ENCODE measurements at places on chromosomes 2 and 18.

DNA sequence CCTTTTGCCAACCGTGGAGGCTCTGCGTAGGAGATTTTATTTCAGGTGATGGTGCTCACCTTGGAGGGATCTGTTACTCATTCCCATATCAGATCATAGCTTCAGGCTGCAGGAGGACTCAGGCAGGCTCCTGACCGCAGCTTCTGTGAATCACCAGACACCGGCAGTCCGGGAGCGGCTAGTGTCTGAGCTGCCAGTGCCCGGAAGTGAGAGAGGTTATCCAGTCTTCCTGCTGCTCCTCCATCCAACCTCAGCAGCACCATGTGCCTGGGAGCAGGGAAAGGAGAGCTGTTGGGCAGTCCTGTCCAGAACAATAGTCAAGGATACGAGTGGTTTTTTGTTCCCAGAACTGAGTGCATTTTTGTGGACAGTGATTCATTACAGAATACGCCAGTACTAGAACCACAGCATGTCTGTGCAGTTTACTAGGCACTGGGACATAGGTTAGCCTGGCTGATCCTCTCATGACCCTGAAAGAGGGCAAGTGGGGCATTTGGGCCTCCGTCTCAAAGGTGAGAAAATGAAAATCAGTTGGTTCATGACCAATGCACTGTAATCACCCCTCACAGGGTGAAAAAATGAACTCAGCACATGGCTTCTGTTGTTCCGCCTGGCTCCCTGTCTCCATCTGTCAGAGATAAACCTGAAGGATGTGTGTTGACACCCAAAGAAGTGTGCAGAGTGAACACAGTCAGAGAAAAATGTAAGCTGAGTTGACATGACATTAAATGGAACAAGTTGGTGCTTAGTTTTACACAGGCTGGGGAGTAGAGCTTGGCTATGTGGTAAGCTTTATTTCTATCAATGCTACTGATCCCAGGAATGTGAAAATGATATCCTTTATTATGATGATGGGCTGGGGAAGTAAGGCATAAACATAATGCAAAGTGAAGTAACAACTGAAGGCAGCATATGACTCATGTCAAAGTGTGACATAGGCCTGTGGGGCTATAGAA, 12.2 kb downstream of the FHOD3 start:
- DNase-seq, result no peak

- no peak for DNase-seq
Observed at GRCh38 chr2:20355131-20355530, 4.5 kb upstream of the PUM2 start.

DNA sequence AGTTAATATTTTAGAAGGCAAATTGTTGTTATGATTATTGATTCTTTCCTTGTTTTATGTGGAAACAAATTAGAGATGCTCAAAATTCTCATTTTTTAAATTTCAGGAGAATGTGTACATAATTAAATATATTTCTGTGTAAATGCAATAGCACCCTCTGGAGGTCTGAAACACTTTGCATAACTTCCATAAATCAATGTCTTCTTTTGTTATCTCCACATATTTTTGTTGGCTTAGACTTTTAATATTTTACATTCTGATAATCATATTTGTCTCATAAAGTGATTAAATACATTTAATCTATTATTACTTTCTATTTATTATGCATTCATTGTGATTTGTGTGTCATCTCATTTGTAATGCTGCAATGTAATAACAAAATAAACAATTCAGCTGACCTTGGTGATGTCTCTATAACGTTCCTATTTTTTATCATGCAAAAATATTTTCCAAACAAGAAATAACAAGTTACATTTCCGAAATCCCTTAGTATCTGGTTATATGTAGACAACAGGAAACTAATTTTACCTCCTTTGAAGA, 201.8 kb upstream of the GALNT5 start:
- DNase-seq, result peak; percentile 56

- DNase-seq, result no peak
Observed at GRCh38 chr2:37993143-37993542, 68.1 kb downstream of the RMDN2 start.

- no peak for DNase-seq
Observed at GRCh38 chr18:43800584-43800983, 523.3 kb upstream of the SYT4 start.

DNA sequence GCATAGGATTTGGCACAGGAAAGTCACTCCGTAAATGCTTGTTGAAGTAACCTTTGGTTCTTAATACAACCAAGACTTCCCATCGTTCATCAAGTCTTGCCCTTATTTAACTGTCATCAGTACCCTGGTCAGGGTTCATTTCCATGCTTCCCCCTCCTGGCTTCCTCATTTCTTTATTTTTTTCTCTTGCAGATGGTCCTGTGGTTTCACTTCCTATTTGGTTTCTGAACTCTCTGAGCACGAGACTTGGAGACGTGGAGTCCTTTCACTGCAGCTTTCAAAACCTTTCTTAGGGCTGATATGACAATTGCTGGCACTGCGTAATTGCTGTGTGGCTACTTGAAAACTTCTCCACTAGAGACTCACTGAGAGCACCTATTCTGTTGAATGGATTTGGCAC, 59.9 kb upstream of the PID1 start:
- peak; percentile 58 for DNase-seq

DNA sequence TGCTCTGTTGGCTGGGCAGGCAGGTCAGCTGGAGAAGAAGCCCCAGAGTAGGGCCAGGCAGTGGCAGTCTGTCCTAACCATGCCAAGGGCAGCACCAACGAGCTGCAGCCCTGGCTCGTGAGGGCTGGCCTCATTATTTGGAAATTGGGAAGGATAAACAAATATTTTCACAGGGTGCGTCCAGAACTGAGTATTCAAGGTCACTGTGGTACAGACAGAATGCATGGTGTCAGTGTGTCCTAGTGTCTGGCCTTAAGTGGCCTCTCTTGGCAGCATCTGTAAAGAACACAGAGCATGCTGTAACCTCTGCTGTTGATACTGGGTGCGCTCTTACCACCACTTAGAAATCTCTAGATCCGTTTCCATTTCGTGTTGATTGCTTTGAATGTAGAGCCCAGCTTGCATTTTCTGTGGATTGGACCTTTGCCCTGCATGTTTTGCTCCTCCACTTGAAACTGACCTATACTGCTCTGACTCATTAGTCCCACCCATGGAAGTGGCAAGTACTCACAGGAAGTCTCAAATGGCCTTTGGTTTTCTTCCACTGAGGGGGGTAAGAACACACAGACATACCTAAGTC, 88.2 kb downstream of the GREB1L start:
- peak; percentile 16 for DNase-seq

- DNase-seq, result no peak
Observed at GRCh38 chr2:74575320-74575719, 20.8 kb downstream of the DOK1 start.

DNA sequence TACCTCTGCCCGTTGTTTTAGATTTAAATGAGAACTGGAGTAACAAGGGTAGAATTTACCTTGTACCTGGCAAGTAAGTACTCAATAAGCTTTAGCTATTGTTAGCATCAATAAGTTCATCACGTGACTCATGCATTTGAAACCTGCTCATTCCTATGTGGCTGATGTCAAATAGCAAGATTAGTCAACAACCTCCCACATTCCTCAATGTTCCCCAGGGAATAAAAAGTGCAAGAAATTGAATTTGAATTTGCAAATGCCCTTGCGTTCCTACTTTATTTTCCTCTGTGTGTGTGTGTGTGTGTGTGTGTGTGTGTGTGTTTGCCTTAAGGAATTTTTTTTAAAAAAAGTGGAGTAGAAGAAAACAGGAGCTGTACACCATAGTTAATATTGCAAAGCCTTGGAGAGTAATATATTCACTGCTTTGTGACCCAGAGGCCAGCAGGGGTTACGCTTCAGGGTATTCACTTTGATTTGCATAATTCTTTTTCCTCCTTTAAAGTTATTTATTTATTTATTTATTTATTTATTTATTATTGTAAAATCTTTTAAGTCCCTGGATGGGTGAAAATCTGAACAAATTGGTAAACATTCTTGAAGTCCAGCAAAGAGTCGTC, 43.9 kb upstream of the DNAH7 start:
- DNase-seq, result no peak

DNA sequence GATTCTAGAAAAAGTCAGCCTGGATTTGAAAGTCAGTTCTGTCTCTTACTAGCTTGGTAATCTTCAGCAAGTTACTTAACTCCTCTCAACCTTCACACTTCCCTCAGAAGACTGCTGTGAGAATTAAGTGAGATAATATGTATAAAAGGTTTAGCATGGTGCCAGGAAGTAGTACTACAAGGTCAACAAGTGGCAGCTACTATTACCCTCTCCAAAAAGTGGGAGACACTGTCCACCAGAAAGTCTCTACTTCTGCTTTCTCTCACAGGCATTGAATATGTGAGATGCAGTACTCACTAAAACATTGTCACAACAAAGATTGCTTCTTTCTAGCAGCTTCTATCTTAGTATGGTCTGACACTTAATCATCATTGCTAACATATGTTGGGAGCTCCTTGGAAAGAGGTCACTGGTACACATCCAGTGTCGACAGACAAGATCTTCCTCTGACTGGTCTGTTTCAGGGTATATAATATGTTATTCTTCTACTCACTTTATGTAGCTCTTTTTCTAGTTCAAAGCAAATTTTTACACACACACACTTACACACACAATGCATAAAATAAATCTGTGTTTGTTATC, 47.9 kb downstream of the DOCK10 start:
- no peak for DNase-seq

DNA sequence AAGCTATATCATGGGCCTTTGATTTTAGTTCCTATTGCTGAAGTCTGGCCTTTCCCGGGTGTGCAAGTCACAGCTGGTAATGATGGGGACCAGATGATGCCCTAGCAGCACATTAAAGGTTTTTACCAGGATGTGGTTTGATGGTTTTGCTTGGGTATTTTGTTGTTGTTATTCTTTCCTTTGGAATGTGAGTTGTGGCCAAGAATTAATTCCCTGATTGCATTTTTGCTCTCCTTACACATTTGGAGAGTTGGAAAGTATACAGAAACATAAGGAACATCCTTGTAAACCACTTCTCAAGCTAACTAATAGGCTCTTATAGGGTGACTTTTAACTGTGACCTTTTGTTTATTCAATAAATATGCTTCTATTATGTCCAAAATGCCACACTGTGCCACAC, 154.1 kb upstream of the MMADHC start:
- DNase-seq, result no peak

DNA sequence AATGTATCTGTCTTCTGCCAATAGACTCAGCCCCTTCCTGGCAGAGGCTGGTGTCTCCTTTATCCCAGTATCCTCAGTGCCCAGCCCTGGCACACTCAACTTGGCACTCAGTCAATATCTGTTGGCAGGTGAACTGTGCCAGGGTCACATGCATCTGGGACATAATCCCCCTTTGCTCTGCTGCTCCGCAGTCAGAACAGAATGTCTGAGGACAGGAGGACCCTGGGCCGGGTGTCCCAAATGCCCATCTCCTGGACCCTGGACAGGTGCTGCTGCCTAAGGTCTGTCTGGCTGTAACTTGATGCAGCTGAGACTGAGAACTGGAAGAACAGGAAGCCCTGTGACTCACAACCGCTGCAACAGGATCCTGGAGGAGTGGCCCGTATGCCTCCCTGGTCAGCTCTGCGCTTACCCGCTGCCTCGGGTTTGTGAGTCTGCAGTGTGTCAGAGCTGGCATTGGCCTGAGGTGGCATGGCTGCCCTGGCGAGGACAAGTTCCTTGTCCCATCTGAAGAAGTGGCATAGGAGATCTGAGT, 11.4 kb downstream of the HK2 start:
- no peak for DNase-seq

DNA sequence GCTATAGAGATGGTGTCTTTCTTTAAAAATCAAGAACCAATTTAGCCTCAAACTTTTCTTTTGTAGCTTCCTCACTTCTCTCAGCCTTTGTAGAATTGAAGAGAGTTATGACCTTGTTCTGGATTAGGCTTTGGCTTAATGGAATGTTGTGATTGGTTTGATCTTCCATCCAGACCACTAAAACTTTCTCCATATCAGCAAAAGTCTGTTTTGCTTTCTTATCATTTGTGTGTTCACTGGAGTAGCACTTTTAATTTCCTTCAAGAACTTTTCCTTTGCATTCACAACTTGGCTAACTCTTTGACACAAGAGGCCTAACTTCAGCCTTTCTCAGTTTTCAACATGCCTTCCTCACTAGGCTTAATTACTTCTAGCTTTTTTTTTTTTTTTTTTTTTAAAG, 193.1 kb downstream of the ACOXL start:
- DNase-seq, result no peak

GRCh38 chr2:176234156-176234555, 35.1 kb upstream of the MTX2 start:
- no peak for DNase-seq

- DNase-seq, result peak; percentile 71
Observed at GRCh38 chr2:217903859-217904613, 98.8 kb downstream of the TNS1 start.

- no peak for DNase-seq
Observed at GRCh38 chr2:10086950-10087349, 6.7 kb upstream of the CYS1 start.

DNA sequence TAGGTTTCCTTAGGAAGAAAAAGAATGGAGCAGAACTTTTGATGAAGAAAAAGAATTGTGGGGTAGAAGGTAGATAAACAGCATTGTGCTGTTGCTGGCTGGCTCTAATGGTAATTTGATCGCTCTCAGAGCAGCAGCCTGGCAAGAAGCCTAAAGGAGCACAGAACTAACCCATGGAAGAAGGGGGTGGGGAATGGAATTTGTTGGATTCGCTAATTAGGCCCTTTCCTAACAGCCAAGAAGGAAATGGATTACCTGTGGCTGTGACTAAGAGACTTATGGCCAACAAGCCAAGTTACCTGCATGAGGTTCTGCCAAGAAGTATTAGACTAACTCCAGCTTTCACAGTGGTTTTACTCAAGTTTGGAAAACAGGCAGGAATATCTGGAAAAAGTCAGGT, 210.6 kb downstream of the IKZF2 start:
- peak; percentile 26 for DNase-seq

- DNase-seq, result no peak
Observed at GRCh38 chr18:58042826-58043490, 1.1 kb upstream of the NEDD4L start.

GRCh38 chr2:82224301-82224940, 1919.9 kb upstream of the LRRTM1 start:
- DNase-seq, result no peak

GRCh38 chr2:189613650-189614420, 33.2 kb upstream of the SLC40A1 start:
- no peak for DNase-seq

DNA sequence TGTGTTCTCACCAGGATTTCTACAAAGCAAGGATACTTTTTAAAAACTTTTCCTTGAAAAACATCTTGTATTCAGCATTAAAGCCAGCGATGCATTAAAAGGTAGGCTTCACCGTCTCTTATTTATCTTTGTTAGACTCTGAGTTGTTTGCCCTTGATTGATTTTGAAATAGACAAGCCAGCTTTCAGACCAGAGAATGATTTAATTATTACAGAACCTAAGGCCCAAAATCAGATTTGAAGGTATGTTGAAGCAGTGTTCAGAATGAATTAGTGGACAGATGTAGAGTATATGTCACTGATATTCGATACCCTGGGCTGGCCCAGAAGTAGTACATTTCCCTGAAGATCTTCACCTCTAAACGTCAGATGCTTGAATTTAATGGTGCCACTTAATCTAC, 136.4 kb downstream of the THSD7B start:
- no peak for DNase-seq

DNA sequence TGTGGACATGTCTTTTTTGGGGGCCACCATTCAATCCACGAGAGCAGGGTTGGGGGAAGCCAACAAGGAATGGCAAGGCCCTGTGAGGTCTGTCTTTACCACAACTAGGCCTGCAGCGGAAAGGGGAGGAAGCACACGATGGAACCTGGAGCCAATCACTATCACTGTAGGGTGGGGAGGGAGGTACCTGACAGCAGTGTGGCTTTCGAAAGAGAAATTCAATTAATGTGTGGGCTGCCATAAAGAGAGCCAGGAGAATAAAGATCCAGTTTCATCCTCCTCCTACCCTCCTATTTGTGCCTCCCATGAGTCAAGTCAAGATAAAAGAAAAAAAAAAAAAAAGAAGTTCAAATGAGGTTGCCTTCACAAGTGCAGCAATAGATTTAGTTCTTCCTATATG, 18.9 kb upstream of the RBMS1 start:
- DNase-seq, result no peak
